Right renal cortex interstitium (tissue), 3 donors: ENCODE measurements at places on chromosomes 3 and 15. TPM values are rescaled to one million over a fixed set of nuclear protein-coding genes. Genes with fewer than 3 reads are reported as not detected.

The MUSTN1 gene
- polyA plus RNA-seq = not detected

The FBXL22 gene
- 1.6 TPM for polyA plus RNA-seq

The CLSTN2 gene
- polyA plus RNA-seq = 1.9 TPM

The RTP1 gene
- polyA plus RNA-seq = not detected

The ERICH6 gene
- polyA plus RNA-seq = 1.2 TPM

The SGO1 gene
- polyA plus RNA-seq = 9.8 TPM

The SLC28A2 gene
- polyA plus RNA-seq = 0.43 TPM

The BFSP2 gene
- polyA plus RNA-seq = not detected

The LZTFL1 gene
- polyA plus RNA-seq = 71.6 TPM

The CADPS gene
- 1.2 TPM for polyA plus RNA-seq

The PRR20G gene
- not detected for polyA plus RNA-seq

The IREB2 gene
- polyA plus RNA-seq = 64.6 TPM

The SH2D7 gene
- 0.44 TPM for polyA plus RNA-seq

The SERPINI1 gene
- polyA plus RNA-seq = 35.4 TPM
